PC-3 (cell line): ENCODE measurements at places on chromosomes 3 and 15. TPM values are rescaled to one million over a fixed set of nuclear protein-coding genes. Genes with fewer than 3 reads are reported as not detected.
A peak's percentile ranks its signal among the peaks of the same experiment; 100 is the strongest.

DNA sequence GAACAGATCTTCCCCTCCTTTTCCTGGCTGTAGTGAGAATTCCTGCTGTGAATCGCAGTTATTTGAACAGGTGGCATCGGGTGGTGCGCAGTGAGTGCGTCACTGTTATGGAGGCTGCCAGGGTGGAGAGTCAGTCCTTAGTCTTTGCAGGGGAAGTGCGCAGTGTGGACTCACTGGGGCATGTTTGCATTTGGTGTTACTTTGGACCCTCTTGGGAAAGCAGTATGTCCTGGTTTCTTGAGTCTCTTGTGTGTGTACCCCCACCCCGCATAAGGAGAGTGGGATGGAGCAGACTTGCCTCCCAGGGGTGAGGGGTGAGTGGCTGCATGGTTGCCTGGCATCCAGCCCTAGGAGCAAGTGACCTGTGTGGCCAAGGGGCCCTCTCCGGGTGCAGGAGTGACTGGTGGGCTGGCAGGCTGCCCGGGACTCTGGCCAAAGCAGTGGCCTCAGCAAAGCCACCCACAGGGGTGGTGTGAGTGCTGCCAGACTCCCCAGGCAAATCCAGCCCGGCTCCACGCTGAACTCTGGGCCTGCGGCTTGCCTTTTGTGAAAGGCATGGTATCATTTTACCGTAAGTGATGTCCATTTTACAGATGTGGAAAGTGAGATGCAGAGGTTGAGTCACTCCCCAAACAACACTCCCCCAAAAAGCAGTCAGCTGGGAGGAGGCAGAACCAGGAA lies 46.4 kb downstream of the DNASE1L3 start:
- DNase-seq: peak; percentile 60
- H3K27me3 ChIP-seq: no peaks in the 10 kb centered on the region
- H3K36me3 ChIP-seq: peaks cover 93% of the 10 kb centered on the region
- H3K4me3 ChIP-seq: no peak overlapping the region
- peak overlapping the region; percentile 92 for H3K27ac ChIP-seq

GRCh38 chr3:32411442-32411841 lies 19.8 kb downstream of the CMTM7 start:
- peaks cover 16% of the 10 kb centered on the region for H3K4me1 ChIP-seq
- DNase-seq: no peak
- no peak overlapping the region for H3K4me3 ChIP-seq
- no peaks in the 10 kb centered on the region for H3K27me3 ChIP-seq
- H3K27ac ChIP-seq: no peak overlapping the region

DNA sequence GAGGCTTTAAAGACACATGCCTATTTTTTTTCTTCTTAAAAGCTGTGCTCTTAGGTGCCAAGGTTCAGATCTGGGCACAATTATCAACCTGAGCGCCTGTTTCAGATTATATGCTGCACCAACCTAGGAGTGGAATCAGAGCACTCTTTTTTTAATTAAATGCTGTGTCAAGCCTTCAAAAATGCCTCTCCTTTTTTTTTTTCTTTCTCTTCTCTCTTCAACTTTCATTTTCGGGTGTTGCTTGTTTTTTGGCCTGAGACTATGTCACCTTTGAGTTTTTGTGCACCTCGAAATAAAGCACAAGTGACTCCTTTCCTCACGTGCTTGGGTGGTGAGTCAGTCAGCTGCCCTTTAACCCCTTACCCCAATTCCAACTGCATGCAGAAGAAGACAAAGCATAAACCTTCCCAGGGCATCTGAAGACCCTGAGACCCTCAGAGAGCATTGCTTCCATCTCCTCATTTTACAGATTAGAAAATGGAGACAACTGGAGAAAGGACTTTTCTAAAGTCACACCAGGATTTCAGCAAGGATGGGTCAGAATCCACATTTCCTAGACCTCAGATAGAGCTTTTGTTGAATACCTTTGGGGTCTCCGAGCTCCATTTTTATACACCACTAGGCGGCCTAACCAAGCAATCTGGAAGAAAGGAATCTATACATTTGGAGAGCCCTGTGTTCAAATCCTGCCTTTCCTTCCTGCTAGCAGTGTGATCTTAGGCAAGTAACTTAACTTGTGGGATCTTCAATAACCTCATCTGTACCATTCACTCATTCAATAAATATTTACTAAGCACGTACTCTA lies 631 bp upstream of the PRICKLE2 start:
- H3K4me1 ChIP-seq: no peaks in the 10 kb centered on the region
- no peak overlapping the region for H3K4me3 ChIP-seq
- no peak overlapping the region for H3K27ac ChIP-seq
- no peak for DNase-seq

DNA sequence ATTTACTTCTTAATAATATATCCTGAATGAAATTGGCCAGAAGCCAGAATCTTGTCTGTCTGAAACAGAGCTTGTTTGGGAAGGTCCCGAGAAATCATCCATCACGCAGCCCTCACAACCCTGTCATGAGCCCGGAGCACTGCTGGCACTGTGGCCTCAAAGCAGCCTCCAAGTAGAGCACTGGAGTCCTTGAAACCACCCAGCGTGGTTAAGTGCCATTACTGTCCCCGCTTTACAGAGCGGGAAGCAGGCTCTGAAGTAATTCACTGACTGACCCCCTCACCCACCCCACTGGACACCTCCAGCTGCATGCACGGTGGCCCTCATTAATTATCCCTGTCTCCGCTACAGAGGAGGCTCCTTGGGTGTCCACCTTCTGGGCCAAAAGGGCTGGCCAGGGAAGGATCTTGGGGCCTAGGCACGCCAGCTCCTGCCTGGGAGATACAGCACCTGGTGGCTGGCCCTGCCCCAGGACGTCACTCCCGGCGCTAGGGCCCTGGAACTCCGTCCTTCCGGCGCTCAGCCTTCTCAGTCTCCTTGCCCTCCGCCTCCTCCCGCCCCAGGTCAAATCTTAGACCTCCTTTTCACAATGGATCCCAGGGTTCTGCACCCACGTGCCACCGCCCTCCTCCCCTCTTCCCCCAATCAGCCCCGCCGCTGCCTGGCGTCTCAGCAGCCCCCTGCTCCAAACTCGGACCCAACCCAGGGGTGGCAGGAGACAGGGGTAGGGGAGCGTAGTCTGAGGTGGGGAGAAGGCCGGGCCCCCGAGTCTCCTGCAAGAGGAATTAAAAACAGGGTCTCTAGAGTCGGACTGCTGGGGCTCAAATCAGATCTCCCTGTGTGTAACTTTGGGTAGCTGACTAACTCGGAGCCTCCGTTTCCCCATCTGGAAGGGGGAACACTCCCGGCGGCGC lies 1.1 kb downstream of the TKT start:
- peak overlapping the region; percentile 50 for H3K27ac ChIP-seq
- DNase-seq: peak; percentile 71
- H3K4me3 ChIP-seq: peak overlapping the region; percentile 96

DNA sequence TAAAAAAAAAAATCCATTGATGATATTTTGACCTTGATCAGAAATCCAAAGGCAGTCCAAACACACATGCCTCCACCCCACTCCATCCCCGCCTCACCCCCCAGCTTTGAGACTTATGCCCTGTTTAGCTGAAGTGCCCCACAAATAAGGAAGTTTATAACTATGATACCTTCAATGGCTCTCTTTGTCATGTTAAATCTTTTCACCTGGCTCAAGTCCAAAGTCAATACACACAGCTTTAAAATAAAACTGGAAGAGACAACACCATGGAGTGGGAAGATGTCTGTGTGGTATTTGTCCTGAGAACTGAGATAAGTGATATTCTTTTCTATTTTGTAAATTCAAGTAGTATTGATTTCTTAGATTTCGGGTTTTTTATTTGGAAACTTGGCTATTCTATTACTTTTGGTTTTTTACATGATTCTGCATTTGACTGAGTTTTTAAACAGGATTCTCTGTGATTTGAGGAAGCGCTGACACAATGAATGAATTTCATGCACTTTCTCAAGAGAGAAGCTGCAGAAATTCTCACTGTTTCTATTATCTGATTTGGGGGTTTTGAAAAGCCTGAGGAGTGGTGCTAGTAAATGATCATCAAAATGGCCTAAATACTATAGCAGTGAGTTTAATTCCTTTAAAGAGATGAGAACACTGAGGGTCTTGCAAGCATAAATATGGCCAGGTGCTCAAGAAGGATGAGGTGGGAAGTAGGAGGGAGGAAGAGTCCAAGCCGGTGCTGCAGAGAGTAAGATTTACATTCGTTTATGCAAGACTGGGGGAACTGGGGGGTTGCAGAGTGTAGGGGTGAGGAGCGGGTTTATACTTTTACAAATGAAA lies 5.2 kb downstream of the FOXB1 start:
- H3K27me3 ChIP-seq: peaks cover 72% of the 10 kb centered on the region
- DNase-seq: peak; percentile 37
- peaks cover 5% of the 10 kb centered on the region; the same call in 1 of the 2 replicates for H3K4me1 ChIP-seq

DNA sequence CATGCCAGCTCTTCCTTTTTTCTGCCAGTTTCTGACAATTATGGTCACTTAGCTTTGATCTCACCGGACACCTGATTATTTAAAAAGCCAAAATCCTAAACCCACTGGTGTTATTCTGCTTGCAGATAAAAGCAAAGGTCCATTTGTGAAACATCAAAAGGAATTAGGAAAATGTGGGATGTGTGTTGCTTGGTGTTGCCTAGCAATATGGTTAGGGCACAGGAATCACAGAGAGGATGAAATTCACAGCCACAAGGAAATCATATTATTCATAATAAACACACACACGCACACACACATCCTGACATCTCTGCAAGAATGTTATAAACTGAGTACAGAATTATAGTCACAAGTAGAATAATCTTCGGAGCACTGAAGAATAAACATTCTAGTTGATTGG lies 89.3 kb upstream of the BHLHE40 start:
- no peak overlapping the region for H3K27ac ChIP-seq
- peaks cover 35% of the 10 kb centered on the region for H3K4me1 ChIP-seq
- DNase-seq: no peak

GRCh38 chr15:57253082-57253481 lies 123.2 kb upstream of the CGNL1 start:
- no peaks in the 10 kb centered on the region for H3K36me3 ChIP-seq
- H3K27me3 ChIP-seq: no peaks in the 10 kb centered on the region
- H3K27ac ChIP-seq: no peak overlapping the region

GRCh38 chr3:136008732-136009470 lies 43.4 kb downstream of the PPP2R3A start:
- no peak for DNase-seq
- H3K36me3 ChIP-seq: no peaks in the 10 kb centered on the region
- no peak overlapping the region for H3K27ac ChIP-seq
- no peaks in the 10 kb centered on the region for H3K27me3 ChIP-seq

DNA sequence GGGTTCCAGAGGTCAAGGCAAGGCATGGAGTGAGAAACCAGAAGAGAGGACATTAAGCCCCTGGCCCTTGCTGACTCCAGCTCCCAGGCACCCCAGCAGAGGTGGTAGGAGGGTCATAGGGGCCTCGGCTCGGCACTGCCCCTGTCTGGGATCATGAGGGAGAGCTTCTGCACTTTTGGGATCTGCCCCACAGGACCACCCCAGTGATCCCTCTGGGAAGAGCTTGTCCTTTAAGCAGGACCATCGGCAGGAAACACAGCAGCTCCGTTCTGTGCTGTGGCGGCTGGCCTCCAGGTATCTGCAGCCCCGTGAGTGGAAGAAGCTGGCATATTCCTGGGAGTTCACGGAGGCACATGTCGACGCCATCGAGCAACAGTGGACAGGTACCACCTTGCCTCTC lies 35.5 kb downstream of the ANKDD1A start:
- H3K4me3 ChIP-seq: no peak overlapping the region
- no peak for DNase-seq

The ADPRH gene
- total RNA-seq: 4.7 and 5.6 TPM in 2 replicates

The CACNA2D3 gene
- not detected in 2 replicates for total RNA-seq

The NTRK3 gene
- not detected in 2 replicates for total RNA-seq
